ENCODE measurements at places on chromosomes 11 and 22. TPM values are rescaled to one million over a fixed set of nuclear protein-coding genes. Genes with fewer than 3 reads are reported as not detected.

Gene OR8G1
- total RNA-seq = not detected

Gene MYEOV
- 0.38 TPM for total RNA-seq

Gene OTOG
- total RNA-seq = 0.09 TPM

Gene KCNK7
- total RNA-seq = 0.66 TPM

Measured in thymus (tissue), 14 donors.